NCI-H524 treated with DMSO at 0.1 percent for 48 hours (cell line): ENCODE measurements at places on chromosomes 6 and 20.

DNA sequence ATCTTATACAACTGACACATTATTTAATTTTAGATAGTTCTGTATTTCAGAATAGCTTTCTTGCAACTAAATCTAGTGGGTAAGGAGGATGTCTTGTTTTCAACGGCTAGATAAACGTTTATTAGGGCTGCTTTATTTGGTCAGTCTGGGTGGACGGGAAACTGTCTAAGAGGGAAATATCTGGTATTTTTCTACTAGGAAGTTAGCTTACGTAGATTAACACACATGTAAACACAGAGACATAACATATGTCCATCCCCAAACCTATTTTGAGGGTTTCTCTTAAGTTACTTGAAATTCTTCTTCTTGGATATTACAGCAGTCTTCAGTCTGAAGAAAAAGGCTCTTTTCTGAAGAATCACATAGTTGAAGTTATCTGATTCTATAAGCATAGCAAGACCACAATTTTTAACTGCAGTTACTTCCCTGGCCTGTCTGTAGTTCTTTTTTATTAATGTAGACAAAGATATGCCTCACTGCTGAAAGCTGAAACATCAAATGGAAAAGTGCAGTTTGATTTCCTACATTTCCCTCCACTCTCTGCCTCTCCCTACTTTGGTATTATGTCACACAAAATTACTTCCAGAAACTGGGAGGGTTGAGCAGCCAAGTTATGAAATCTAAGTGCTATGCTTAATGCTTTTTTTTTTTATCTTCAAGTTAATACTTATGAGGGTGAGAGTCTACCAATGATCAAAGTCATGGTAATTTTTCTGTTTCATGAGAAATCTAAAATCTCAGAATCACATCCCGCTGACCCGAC is 37.4 kb downstream of the PLAGL1 start:
- no peak for DNase-seq

GRCh38 chr6:30073489-30074235 is 1.9 kb downstream of the RNF39 start:
- DNase-seq = no peak

GRCh38 chr20:20425823-20426654 is 58.1 kb downstream of the INSM1 start:
- DNase-seq = no peak

DNA sequence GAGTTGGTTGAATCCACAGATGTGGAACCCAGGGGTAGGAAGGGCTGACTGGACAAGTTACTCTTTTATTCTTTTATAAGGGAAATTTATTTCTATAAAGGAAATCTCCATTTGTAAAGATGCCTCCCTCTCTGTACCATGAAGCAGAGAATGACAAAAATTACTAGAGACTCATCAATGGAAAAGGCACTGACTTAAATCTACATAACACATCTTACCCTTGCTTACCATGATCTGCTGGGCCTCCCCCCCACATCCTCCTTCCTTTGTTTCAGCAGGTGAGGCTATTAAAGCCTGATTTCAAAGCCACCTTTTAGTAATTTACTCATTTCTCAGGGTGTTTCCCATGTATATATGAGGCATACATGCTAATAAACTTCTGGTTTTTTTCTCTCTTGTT is 130.2 kb upstream of the HDDC2 start:
- no peak for DNase-seq

GRCh38 chr6:14212020-14212419 is 94.4 kb downstream of the CD83 start:
- no peak for DNase-seq

DNA sequence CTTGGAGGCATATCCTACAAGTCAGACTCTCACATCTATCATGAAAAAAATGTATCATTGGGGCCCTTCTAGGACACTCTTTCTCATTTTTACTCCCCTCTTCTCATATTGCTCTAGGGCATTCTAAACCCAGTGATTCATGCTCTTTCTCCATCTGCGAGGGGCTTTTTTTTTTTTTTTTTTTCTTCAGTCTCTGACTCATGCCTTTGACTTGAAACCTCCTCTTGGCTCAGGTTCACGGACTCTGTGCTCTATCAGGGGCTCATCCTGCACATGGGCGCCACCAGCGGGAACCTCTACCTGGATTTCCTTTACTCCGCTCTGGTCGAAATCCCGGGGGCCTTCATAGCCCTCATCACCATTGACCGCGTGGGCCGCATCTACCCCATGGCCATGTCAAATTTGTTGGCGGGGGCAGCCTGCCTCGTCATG is 17.8 kb downstream of the SLC22A1 start:
- no peak for DNase-seq

- no peak for DNase-seq
These were observed 1.5 kb upstream of the SULF2 start for GRCh38 chr20:47786765-47787107.

DNA sequence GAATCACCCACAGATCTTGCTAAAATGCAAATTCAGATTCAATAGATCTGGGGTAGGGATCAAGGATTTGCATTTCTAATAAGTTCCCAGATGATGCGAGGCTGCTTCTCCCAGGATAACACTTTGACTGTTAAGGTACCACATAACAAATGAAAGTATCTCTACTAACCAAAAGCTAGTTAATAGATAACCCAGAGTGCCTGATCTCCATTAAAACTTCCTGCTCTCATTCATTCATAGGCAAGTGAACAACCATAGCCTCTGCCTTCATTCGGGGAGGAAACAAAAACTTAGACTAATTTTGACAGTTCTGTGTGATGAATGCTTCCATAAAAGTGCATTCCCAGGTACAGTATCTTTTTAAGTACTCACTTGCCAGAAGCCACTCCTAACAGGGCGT is 265.6 kb upstream of the BTBD3 start:
- no peak for DNase-seq

- DNase-seq = no peak
These were observed 177.1 kb downstream of the ALDH8A1 start for GRCh38 chr6:134772671-134773360.

GRCh38 chr6:96522465-96523009 is 931 bp downstream of the UFL1 start:
- DNase-seq = no peak

- DNase-seq = no peak
These were observed 647.6 kb upstream of the FLRT3 start for GRCh38 chr20:14984768-14985622.

DNA sequence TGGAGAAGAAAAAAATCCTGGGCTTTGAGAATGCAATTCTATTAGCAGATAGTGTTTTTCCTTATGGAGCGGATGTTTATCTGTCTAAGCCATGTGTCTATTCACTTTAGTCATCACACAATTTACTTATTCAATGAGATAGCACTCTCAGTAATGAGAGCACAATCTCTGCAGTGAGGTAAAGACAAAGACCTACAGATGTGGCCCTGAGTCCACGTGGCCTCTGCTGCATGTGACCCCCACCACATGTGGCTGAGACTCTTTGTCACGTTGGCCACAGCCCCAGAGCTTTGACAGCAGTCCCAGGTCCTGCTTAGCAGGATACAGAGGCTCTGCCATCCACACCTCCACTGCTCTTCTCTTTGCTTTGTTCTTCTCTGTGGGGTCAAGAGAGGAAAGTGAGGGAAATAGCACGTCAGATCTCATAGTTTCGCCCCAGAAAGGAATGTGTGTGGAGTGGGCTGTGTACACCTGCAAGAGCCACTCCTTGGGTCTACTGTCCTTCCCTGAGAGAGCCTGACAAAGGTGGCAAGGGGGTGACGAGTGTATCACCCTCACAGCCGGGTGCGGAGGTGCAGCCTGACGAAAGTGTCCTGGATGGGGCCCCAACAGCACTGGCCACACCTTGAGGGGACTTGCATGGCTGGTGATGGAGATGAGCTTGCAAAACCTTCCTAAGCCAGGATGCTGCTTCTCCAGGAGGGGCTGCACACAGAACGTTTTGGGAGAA is 40.7 kb downstream of the ZNF831 start:
- DNase-seq = no peak

GRCh38 chr6:14883921-14884320 is 361.9 kb upstream of the JARID2 start:
- peak; percentile 65 for DNase-seq

- DNase-seq = no peak
These were observed 4.0 kb downstream of the DLL1 start for GRCh38 chr6:170286934-170287265.

- no peak for DNase-seq
These were observed 4.6 kb downstream of the CYP24A1 start for GRCh38 chr20:54168961-54169862.

GRCh38 chr6:11580686-11581405 is 43.3 kb downstream of the TMEM170B start:
- no peak for DNase-seq

DNA sequence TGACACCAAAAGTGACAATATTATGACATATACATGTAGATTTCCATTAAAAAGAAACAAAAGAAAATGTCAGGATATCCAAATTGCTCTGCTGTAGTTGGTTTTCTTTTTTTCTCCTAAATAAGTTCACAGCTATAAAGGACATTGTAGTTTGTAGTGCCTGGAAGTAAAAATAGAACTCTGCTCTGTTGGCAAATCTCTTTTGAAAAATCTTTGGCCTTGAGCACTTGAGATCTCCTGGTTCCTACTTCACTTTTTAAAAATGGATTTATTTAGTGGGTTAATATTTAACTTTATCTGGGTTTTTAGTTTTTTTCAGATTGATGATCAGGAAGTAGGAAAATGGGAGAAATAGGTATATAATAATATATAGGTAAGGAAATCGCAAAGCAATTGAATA is 52.9 kb downstream of the AFDN start:
- no peak for DNase-seq

DNA sequence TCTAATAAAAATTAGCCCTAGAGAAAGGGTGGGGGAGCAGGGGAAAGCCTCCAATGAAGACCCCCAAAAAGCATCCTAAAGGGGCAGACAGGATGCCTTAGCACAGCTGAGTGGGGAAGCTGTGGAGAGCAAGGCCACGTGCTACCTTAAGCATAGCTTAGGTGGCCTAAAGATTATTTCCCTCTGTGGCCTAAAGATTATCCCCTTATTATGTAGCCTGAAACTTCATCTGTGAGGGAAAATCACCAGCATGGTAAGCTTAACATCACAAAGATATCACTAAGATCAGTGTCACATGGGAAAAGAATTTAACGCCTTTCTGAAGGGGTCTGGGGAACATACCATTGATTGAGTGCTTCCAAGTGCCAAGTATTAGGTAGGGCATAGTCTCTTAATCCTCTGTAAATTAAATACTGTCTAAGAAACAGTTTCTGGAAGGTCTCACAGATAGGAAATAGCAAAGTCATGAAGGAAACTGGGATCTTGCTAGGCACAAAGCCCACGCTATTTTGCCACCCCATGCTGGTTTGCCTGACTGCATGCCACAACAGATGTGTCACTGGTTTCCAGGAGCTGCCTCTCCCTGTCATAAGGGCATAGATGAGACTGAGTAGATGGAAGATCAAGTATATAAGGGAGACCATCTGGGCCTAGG is 170.0 kb downstream of the HACE1 start:
- peak; percentile 39 for DNase-seq

- no peak for DNase-seq
These were observed 317.9 kb upstream of the MARCKS start for GRCh38 chr6:113539202-113539601.

- peak; percentile 85 for DNase-seq
These were observed 28.3 kb downstream of the RIN2 start for GRCh38 chr20:19786311-19786710.

DNA sequence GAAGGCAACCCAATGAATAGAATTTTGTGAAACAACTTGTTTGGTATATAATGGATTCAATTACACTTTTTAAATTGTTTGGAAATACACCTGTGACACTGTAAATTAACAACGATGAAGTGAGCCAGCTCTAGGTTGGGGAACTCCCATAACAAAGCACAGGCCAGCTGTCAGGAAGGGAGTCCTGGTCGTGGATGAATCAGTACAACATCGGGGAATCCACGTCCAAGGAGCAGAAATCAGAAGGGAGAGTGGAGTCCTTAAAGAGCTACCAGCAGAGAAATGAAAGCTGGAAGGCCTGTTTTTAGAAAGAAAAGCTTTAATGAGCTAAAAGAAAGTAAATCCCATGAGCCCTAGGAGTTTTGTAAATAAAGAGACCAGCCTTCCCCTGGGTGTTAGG is 223.1 kb upstream of the SLC35B3 start:
- no peak for DNase-seq

- no peak for DNase-seq
These were observed 24.6 kb downstream of the SPATA2 start for GRCh38 chr20:49890471-49891361.

GRCh38 chr20:44644230-44644617 is 7.3 kb downstream of the ADA start:
- no peak for DNase-seq

DNA sequence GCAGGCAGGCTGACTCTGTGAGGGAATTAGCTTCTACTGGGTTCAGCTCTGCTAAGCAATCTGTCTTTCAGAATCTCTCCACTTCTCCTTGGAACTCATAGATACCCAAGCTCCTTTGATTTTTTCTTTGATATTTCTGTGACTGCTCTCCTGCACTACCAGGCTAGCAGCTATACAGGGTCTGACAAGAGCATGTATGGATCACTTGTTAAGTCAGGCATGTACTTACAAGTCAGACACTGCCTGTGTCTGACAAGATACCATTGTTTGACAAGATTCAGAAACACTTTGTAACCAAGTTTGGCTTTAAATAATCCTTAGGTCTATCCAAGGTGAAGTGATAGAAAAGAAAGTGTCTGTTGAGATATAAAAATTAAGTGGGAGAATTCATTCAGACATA is 79.5 kb downstream of the SESN1 start:
- DNase-seq = no peak

DNA sequence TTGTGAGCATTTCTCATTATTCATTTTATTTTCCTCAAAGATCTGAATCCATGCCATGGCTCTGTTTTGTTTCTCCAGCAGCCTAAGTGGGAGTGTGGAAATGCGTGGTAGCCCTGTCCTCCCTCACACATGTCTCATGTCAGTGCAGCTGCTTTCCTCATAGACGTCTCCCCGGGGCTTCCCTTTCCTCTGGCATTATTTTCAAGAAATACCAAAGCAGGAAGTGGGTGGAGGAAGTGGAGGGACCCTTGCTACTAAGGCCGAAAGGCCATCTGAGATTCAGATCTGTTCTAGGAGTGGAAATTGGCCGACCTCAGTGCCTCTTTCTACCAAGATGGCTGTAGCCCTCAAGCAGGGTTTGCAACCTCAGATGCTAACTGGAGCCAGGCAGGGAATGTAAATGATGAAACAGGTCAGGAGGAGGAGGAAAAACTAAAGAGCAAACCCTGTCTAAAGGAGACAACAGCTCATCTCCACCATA is 420.9 kb upstream of the PLCB4 start:
- DNase-seq = no peak
